ENCODE measurements at places on chromosomes 1 and 21.

GRCh38 chr1:213326281-213327016, 275.4 kb downstream of the RPS6KC1 start:
- DNase-seq = no peak

DNA sequence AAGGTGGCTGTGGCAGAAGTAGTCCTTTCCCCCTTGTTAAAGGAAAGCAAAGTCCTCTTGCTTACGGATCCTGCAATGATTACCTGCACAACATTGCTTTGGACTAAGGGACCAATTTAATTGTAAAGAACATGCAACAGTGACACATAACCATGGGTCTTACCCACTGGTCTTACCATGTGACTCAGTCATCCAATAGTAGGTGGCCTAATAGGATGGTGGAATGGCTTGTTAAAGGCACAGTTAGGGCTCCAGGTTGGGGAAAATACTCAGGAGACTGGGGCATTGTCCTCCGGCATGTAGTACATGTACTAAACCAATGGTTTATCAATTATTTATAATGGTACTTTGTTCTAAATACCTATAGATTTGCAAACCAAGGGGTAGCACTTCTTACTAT, 2.1 kb upstream of the YIPF1 start:
- no peak for DNase-seq

- DNase-seq = no peak
Measured at GRCh38 chr21:44088401-44088780, 18.8 kb upstream of the PWP2 start.

- no peak for DNase-seq
Measured at GRCh38 chr1:95572962-95573361, 339.0 kb downstream of the RWDD3 start.

DNA sequence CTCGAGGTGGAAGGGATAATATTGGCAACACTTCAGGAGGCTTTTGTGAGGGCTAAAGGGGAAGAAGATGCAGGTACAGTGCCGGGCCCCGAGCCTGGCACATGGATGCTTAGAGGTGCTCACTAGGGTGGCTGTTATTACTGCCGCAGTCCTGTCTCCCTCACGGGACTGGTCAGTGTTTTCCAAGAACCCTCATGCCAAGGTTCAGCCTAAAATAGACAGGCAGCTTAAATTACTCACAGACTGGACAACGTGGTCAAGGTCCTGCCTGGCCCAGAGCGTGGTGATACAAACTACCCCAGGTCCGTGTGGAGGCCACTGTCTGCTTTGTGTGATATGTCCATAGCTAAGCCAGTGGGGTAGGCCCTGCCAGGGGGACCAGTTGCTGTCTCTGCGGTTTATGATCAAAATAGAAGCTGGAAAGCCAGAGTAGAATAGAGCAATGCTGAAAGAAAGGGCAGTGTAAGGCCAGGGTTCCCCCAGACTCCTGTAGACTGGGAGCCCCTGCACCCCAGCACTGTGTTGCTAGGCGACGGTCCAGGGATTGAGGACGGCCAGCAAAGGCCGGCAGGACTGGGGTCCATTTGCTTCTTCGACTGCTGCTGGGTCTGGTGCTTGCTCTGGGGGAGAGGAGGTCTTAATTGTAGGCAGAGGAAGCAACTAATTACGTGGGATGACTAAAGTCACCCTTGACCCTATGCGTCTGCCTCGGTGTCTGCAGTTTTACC, 36.1 kb downstream of the ELAPOR1 start:
- DNase-seq = no peak

GRCh38 chr21:35563885-35564451, 496.4 kb downstream of the SETD4 start:
- peak; percentile 5 for DNase-seq

DNA sequence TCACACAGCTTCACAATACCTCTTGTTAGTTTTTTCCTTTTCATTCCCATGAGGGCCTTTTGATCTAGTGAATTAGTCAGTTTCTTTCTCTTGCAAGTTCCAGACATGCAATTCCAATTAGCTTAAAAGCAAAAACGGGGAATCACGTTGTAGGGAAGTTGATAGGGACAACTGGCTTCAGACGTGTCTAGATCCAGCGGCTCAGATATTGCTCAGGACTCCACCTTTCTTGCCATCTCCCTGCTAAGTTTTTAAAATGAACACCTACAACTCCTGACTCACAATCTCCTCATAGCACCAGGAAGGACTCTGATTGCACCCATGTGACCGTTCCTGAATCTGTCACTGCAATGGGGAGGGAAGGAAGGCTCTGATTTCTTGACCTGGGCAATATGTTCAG, 63.8 kb upstream of the ARHGAP29 start:
- DNase-seq = no peak

DNA sequence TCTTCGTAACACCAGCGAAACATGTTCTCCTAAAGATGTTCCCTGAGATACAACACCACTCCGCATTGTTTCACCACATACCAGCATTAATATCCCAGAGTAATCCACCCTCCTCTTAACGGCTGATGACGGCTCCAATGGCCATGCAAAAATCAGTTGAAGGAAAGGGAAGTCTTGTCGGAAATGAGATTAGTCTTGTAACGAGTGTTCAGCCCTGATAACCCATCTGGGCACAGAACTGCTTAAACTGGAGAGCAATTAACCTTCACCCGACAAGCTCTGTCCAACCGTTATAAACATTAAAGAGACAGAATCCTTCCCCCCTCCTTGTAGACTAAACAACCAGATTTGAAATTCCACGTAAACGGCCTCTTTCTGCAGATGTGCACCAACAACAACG, 21.9 kb downstream of the ERG start:
- no peak for DNase-seq

All from CD4-positive, alpha-beta T cell treated with Interferon gamma for 1 hour (primary cell).